ENCODE measurements at places on chromosomes 5 and 9. TPM values are rescaled to one million over a fixed set of nuclear protein-coding genes. Genes with fewer than 3 reads are reported as not detected.

PCDHGA6 gene
- polyA plus RNA-seq: 4.2 TPM

GPR151 gene
- polyA plus RNA-seq: not detected

TAF11L8 gene
- not detected for polyA plus RNA-seq

SVEP1 gene
- 7.0 TPM for polyA plus RNA-seq

NDUFA8 gene
- polyA plus RNA-seq: 91.6 TPM

TRIM32 gene
- 23.8 TPM for polyA plus RNA-seq

DNA sequence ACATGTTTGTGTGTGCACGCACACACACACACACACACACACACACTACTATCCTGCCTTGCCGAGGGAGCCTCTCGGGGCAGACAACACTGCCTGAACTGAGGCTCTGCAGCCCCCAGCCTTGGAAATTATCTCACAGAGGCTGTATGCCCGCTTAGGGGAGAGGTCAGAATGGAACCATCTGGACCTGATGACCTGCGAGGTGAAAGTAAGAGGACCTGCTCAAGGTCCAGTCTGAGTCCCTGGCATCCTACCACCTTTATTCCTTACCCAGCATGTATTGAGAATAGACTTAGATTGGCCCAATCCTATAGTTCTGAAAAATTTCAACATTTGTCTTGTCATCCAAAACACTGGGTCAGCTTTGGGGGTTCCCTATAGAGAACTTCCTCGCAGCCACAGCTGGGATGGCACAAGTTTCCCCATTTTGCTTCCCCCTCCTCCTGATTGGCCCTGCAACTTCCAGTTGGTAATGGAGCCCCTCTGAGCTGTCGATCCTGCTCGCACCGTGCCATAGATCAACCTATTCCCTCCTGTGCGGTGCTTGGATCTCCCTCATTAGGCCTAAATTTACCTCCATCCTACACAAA lies 10.2 kb downstream of the MVB12B start:
- no peak for DNase-seq

- DNase-seq: no peak
Observed at GRCh38 chr9:131720330-131720729, 19.5 kb downstream of the RAPGEF1 start.

DNA sequence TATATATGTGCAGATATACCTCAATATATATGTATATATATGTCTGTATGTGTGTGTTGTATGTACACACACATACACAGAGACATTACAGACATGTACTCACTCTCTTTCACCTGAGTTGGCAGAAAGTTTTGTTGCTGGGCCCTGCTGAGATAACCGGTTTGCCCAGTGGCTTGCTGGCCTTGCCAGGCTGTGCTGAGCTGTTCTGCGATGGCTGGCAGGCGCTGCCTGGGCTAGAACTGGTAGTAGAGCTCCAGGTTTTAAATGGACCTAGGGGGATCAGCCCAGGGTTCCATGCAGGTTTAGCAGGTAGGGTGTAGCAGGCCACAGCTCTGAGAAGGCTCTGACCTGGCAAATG lies 394.3 kb downstream of the GADD45G start:
- DNase-seq: no peak

GRCh38 chr5:160185626-160186360 lies 43.5 kb upstream of the FABP6 start:
- DNase-seq: no peak

DNA sequence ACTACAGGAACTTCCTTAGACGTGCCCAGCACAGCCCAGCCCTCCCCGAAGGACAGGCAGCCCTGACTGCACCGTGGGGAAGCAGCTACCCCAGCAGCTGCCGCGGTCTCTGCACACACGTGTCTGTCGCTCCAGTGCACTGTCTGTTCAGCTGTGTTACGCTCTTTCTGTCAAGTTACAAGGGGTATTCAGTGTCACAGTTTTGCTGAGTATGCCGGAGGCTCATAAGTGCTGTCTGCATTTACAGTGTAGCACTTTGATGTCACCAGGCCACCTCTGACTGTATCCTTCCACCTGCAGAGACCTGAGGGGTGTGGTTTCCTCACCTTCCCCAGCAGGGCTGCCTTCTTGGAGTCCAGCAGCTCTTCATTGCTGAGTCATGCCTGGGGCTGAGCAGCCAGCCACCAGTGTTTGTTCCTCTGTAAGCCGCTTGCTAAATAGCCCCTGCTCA lies 126.8 kb downstream of the EHMT1 start:
- no peak for DNase-seq

DNA sequence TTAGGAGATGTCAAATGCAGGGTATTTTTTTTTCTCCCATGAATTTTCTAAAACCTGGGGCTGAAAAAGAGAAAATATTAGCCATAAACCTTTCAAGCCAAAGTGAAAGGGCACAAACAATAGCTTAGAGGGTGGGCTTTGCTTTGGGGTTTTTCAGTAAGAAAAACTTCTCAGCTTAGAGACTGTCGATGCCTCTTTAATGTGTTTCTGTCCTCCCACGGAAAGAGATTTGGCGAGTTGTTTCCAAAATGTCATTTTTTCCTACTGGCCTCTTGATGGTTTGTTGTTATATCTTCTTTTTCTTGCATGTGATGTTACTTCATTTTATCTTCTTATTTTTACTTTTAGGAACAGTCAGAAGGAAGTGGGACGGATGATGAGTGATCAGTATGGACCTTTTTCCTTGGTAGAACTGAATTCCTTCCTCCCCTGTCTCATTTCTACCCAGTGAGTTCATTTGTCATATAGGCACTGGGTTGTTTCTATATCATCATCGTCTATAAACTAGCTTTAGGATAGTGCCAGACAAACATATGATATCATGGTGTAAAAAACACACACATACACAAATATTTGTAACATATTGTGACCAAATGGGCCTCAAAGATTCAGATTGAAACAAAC lies 177.3 kb downstream of the SMARCA2 start:
- DNase-seq: no peak

GRCh38 chr5:9356351-9356825 lies 189.5 kb downstream of the SEMA5A start:
- no peak for DNase-seq

- no peak for DNase-seq
Observed at GRCh38 chr5:180009581-180009980, 62.0 kb downstream of the RNF130 start.

- DNase-seq: no peak
Observed at GRCh38 chr5:122882831-122883230, 37.4 kb downstream of the SNX24 start.

DNA sequence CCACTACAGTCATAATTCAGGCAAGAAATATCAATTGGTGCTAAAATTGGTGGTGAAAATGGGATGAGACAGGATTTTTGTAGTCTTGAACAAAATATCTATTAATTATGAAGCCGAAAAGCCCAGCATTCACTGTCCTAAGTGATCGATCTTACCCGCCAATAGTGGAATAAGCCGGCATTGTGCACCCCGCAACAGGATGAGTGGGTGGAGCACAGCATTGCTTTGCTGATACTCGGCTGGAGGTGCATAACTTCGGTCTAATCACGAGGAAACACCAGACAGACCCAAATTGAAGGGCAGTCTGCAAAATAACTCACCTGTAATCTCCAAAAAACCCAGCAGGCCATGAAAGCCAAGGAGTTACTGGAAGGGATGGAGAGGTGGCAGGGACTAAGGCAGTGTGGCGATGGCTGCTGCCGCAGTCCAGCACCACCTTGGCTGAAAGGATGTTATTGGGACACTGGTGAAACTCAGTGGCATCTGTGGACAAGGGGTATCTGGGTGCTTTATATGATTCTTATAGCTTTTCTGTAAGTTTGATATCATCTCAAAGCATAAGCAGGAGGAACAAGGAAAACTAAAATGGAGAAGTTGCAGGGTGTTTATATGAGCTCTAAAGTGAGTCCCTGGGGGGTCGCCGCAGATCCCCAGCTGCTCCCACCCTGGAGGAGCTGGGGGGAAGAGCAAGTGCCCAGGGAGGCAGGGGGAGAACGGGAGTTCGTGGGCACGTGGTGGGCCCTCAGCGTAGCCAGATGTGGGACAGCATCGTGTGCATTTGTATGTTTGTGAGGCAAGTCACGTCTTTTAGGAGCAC lies 45.2 kb downstream of the AHRR start:
- DNase-seq: no peak

- no peak for DNase-seq
Observed at GRCh38 chr5:29061381-29061780, 2023.0 kb upstream of the CDH9 start.

Data from right renal cortex interstitium (tissue), 3 donors.